Tongue (tissue), 3 donors: ENCODE measurements at places on chromosomes 12 and 14.

DNA sequence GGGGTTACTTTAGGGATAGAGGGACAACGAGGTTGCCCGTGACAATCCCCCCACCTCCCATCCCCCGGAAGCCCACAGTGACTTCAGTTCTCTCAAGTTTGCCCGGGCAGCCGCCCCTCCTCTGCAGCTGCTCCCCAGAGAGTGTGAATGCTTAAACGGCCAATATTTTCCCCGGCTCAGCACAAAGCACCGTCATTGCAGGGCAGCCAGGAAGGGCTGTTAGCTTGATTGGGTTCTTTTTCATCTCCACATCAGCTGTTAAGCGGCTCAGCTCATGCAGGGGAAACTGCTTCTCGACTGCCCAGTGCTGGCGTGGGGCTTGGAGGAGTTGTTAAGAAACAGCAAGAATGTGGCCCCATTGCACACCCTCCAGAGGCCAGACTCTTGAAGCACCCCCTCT is 120.5 kb upstream of the NCOR2 start:
- peak; percentile 85 for DNase-seq

DNA sequence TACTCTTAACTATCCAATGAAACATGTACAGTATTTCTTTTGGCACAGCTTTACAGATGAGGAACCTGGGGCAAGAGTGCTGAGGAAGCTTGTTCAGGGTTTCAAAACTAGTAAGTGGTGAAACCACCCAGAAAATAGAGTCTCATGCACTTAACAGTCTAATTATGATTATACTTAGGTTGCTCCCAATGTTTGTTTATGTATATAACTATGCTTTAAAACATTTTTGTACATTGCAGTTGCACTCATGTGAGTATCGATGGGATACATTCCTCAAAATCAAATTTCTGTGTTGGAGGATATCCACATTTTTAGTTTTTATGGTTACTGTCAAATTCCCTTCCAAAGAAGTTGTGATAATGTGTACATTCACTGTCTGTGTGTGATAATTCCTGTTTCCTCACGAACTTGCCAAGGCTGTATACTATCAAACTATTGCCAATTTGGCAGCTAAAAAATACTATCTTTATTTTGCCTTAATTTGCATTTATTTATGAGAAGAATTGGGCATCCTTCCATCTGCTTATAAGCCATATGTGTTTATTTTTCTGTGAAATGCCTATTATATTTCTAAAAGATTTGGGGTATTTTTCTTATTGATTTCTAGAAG is 143.9 kb upstream of the SSTR1 start:
- peak; percentile 4 for DNase-seq

DNA sequence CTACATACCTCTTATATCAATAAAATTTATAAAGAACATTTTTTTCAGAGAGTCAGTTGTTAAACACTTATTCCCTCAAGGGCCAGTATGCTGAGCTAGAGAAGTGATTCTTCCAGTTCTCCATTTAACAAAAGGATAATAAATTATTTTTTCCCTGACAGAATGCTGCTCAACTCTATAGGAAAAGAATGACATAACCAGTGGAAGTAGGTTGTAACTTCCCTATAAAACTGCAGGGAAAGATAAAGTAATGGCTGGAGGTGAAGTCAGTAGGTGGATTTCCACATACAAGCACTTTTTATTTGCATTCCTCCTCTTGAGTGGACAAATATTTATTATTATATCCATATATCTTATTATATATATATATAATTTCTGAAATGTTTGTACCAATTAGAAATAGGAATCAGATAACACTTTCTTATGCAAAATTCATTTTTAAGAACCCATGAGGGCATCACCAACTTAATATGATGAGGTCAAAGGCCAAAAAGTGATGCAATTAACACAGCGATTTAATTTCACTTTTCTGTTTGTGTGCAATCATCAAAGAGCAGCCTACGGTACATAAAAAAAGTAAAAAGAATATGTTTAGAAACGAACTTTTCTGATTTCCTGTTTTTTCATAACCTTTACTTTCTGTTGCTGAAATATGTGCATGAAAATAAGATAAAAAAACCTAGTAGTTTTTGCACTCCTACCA is 175.3 kb downstream of the PRKD1 start:
- DNase-seq = no peak

DNA sequence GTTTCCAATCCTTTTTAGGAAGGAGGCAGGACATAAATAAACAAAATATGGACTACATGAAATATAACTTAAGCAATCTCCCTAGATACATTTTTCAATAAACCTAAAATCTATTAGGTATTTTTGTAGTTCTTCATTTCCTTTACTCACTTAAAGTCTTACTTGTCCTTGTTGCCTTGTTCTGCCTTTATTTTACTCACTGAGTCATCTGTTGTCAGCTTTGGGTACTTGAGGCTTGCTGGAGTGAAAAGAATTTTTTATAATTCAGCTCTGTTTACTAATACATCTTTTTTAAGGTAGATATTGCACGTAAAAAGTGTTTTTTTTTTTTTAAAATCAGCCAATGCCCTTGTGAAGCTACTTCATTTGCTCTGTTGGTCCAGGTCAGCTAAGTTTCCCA is 216.2 kb downstream of the PELI2 start:
- DNase-seq = no peak

DNA sequence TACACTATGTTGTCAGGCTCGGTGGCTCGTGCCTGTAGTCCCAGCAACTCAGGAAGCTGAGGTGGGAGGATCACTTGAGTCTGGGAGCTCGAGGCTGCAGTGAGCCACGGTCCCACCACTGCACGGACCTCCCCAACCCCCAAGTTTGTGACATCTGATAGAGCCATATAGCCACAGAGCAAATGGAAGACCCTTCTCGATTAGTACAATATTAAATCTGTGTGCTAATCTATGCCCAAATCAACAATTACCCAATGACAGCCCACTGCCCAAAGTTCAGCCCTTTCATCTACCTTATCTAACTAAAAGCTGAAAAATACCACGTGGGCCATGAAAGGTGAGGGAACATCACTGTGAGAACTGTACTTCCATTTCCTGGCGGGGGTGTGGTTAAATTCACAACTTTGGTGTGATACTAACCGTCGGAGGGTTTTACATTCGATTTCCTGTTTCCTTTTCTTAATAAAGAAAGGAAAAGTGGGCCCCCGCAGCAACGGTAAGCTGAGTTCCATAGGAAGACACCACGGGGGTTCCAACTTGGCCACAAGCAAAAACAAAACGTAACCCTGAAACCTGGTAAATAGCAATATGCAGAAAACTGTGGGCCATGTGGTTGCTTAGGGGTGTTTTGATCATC is 31.2 kb upstream of the FOS start:
- no peak for DNase-seq

GRCh38 chr12:51635346-51635745 is 44.3 kb downstream of the SCN8A start:
- DNase-seq = no peak

GRCh38 chr12:27001663-27002062 is 12.5 kb downstream of the TM7SF3 start:
- DNase-seq = no peak

DNA sequence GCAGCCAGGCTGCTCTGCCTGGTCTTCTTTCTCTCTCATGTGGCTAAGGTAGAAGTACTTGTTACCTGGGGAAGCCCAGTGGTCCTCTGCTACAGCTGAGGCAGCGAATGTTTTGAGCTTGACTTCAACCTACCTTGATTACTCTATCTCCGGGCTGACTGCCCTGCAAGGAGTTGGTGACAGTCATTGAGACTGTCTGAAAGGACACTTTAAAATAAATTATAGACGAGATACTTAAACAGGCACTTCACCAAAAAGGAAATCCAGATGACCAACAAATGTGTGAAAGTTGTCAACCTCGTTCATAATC is 474 bp upstream of the CIT start:
- no peak for DNase-seq

GRCh38 chr12:4825011-4825858 is 84.5 kb upstream of the KCNA1 start:
- no peak for DNase-seq

- peak; percentile 87 for DNase-seq
Observed at GRCh38 chr12:19739195-19739776, 300.0 kb downstream of the AEBP2 start.

- peak; percentile 76 for DNase-seq
Observed at GRCh38 chr12:6020930-6021329, 75.9 kb upstream of the ANO2 start.

- no peak for DNase-seq
Observed at GRCh38 chr12:103505371-103506236, 9.8 kb upstream of the C12orf42 start.

GRCh38 chr12:2453076-2453760 is 341.6 kb upstream of the FKBP4 start:
- no peak for DNase-seq

GRCh38 chr14:79947440-79948054 is 263.8 kb downstream of the DIO2 start:
- DNase-seq = no peak

DNA sequence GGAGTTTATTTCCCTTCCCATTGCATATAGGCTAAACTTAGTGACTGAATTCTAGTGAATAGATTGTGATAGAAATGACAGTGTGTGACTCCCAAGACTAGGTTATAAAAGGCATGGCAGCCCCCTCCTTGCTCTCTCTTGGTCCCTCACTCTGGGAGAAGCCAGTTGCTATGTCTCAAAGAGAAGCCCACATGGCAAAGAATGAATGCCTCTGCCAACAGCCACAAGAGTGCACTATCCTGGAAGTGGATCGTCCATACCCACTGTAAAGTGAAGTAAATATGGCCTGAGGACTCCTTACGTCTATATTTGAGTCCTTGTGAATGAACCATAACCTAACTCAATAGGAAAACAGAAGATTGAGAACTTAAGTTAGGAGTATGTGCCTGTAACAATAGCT is 35.4 kb upstream of the HMGA2 start:
- DNase-seq = no peak

- DNase-seq = peak; percentile 15
Observed at GRCh38 chr14:35339761-35340406, 47.7 kb downstream of the PSMA6 start.

GRCh38 chr14:24053548-24054323 is 1.9 kb downstream of the CARMIL3 start:
- no peak for DNase-seq

- peak; percentile 3 for DNase-seq
Observed at GRCh38 chr14:93533842-93534241, 103.1 kb downstream of the UNC79 start.

DNA sequence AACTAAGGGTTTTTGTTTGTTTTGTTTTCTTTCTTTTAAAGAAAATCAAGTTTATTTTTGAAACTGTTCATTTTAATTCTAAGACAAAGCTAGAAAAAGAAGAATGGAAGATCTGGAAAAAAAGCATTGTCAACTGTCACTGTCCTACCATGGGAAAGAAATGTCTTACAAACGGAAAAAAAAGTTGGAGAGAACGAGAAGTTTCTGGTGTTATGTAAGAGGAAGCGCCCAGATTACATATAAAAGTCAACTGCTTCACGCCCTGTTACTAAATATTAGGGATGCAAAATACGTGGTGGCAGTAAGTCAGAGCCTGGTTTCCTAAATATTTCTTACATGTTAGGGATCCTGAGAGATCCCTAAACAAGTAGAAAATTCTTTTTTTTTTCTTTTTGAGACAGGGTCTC is 14.3 kb upstream of the FBXL14 start:
- DNase-seq = peak; percentile 56

DNA sequence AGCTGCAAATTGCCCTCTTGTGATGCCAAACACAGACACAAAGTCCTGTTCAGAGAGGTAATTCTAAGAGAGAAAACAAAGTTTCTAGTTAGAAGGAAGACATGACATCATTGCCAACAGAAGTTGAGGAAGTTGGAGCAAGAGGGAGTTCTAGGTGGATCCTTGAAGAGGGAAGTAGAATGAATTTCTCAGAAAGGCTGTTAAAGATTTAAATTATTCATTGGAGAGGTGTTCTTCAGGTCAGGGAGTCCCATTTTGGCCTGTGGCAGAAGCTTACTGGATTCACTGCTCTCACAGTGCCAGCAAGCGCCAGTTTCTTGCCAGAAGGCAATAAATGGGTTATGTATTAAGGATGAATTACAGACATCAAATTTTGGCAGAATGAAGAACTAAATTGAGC is 15.3 kb downstream of the TSFM start:
- no peak for DNase-seq

DNA sequence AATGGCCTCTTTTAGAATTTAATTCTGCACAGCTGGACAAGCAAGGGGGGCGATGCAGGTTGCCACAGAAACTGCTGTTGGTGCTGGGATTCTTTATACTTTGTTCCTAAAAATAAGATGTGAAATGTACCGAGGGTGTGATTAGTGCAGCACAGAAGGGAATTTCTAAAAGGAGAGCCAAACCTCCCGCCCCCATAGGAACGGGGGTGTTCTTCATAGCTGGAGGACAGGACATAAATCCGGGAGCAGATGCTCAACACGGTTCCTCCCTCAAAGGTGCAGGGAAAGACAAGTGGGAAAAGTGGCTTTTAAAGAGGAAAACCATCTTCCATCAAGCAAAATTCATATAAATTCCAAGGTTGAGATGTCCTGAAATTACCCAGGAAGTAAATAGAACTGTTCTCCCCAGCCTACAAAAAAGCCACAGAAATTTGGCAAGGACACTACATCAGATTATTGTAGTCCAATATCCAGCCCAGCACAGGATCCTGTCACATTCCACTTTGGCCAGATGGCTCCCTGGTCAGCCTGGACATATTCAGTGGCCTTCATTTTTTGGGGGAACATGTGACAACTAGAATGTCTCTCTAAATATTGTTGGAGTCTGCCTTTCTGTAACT is 51.4 kb upstream of the TMX1 start:
- no peak for DNase-seq

GRCh38 chr12:90773491-90773890 is 181.5 kb downstream of the CCER1 start:
- DNase-seq = no peak

DNA sequence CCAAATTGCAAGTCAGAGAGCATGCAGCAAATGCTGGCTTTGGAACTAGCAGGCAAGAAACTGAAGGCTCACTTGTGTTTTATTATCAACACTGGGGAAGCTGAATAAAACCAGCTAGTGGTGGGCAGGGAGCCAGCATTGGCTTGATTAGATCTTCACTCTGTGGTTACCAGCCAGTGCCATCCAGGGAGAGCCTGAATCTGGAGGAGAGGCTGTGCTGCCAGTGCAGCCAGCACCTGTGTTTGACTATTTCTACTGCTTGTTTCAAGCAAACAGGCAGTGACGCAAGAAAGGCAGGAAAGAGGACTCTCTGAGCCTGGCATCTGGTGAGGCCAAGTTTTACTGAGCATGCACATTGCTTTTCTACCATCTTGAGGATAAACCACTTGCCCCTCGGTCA is 247.0 kb downstream of the PHLDA1 start:
- DNase-seq = peak; percentile 55

DNA sequence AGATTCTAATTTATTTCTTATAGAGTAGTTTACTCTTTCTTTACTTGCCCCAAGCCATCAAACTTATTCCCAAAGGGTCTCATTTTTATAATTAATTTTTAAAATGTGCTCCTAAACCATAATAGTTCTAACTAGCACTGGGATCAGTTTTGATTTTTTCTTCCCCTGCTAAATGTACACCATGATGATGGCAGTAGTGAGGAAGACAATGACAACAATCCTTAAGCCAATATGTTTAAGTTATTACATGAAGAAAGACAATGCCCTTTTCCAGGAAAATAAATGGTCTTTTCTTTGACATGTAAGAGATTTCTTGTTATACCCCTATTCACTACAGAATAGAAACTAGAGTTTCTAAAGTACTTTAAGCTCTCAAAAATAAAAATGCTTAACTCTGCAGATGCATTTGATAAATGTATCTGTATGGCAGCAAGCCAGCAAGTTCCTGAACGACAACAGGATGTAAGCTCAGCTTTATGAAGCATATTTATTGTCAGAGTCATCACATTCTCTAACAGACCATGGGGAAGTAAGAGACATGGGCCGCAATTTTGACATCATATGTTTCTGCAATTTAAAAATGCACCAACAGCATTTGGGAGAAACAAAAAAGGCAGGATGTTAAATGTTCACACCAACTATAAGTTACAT is 36.0 kb upstream of the SNX6 start:
- peak; percentile 48 for DNase-seq

- DNase-seq = no peak
Observed at GRCh38 chr14:62445570-62445969, 599.7 kb downstream of the KCNH5 start.
